ENCODE measurements at places on chromosomes 1 and 21.
A peak's percentile ranks its signal among the peaks of the same experiment; 100 is the strongest.

GRCh38 chr21:14572204-14572780 lies 26.2 kb upstream of the SAMSN1 start:
- H3K36me3 ChIP-seq, result no peaks in the 10 kb centered on the region
- H3K27me3 ChIP-seq, result no peaks in the 10 kb centered on the region
- H3K4me1 ChIP-seq, result no peaks in the 10 kb centered on the region
- DNase-seq, result no peak
- H3K4me3 ChIP-seq, result no peak overlapping the region
- no peak overlapping the region for H3K27ac ChIP-seq

DNA sequence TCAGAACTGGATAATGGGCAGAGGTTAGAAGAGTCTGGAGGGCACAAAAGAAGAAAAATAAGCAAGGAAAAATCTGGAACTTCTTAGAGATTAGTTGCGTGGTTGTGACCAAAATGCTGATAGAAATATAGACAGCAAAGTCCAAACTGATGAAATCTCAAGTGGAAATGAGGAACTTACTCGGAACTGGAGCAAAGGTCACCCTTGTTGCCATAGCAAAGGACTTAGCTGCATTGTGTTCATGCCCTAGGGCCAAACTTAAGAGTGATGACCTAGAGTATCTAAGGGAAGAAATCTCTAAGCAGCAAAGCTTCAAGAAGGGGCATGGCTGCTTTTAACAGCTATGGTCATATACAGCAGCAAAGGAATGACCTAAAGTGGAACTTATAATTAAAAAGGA lies 180.0 kb downstream of the TTLL7 start:
- DNase-seq, result peak; percentile 79
- H3K27ac ChIP-seq, result no peak overlapping the region
- H3K4me1 ChIP-seq, result no peaks in the 10 kb centered on the region
- no peaks in the 10 kb centered on the region for H3K27me3 ChIP-seq
- H3K4me3 ChIP-seq, result no peak overlapping the region

DNA sequence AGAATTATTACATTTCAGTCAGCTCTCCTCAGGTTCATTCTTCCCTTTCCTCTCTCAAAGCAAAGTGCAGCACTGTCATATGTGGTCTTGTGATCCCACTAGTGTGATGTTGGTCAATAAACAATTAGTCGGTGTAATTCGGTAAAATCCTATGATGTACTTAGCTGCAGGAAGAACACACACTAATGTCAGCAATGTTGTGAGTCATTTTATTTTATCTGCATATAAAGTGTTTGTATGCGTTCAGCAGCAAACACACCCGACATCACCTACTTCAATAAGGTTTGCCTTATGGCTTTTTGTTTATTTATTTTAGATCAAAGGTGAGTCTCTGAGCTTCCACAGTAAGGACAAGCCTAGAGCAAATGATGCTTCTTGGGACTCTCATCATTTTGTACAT lies 47.8 kb downstream of the PTPN14 start:
- no peaks in the 10 kb centered on the region for H3K27me3 ChIP-seq
- no peak overlapping the region for H3K4me3 ChIP-seq
- no peaks in the 10 kb centered on the region for H3K36me3 ChIP-seq
- no peak overlapping the region for H3K27ac ChIP-seq
- DNase-seq, result peak; percentile 47

- no peaks in the 10 kb centered on the region for H3K36me3 ChIP-seq
- H3K27ac ChIP-seq, result no peak overlapping the region
- H3K4me1 ChIP-seq, result peaks cover 6% of the 10 kb centered on the region
- H3K4me3 ChIP-seq, result no peak overlapping the region
- no peaks in the 10 kb centered on the region for H3K27me3 ChIP-seq
These were observed 99.8 kb upstream of the C1orf21 start for GRCh38 chr1:184287001-184287400.

DNA sequence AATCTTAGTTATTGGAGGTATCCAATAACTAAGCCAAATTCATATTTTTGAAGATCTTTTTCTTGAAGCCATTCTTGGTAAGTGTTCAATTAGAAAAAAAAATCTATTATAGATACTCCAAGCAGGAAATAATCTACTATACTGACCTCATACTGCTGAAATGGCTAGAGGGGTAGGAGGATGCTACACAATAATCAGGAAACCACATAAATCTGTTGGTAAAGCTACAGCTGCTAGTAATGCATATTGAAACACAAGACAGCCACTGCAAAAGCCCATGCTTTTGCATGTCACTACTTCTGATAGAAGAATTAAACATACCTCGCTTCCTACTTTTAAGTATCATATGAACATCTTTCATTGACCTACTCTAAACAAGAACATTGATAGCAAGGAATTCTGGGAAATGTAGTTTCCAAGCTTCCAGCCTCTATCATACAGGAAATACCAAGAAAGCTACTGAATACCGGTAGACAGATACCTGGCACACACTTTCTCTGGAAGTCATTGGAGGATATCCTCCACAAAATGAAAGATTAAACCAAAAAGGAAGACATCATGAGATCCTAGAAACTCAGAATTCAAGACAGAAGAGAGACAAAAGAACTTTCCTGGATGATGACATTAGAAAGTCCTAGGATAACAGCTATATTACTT lies 103.0 kb upstream of the VAV3 start:
- H3K4me1 ChIP-seq, result no peaks in the 10 kb centered on the region
- no peaks in the 10 kb centered on the region for H3K27me3 ChIP-seq
- DNase-seq, result no peak

GRCh38 chr1:234683861-234684632 lies 74.1 kb upstream of the IRF2BP2 start:
- no peak overlapping the region for H3K4me3 ChIP-seq
- H3K36me3 ChIP-seq, result no peaks in the 10 kb centered on the region
- peaks cover 3% of the 10 kb centered on the region for H3K4me1 ChIP-seq
- DNase-seq, result peak; percentile 86
- no peak overlapping the region for H3K27ac ChIP-seq

DNA sequence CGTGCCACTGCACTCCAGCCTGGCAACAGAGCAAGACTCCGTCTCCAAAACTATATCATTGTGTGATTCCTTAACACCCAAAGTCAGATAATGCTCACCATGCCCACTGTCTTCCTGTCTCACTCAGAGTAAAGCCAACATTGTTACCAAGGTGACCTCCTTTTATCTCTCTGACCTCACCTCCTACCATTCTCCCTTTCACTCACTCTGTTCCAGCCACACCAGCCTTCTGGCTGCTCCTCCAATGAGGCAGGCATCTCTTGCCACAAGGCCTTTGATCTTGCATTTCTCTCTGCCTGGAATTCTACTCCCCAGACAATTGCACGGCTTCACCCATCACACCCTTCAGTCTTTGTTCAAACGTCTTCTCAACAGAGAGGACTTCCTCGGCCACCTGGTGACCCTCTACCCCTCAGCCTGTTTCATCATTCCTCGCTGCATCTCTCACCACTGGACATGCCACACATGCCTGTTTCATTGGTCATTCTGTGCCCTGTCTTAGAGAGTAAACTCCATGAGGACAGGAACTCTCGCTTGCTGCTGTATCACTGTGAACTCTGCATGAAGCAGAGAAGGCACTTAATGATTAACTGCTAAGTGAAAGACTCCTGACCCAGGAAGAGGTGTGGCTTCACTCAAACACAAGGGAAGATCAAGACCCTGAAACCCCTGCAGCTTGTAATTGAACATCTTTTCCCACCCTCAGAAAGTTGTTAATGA lies 67.1 kb upstream of the CAPZB start:
- DNase-seq, result no peak
- no peak overlapping the region for H3K4me3 ChIP-seq
- no peaks in the 10 kb centered on the region for H3K36me3 ChIP-seq
- H3K4me1 ChIP-seq, result no peaks in the 10 kb centered on the region

GRCh38 chr1:198970916-198971315 lies 332.1 kb downstream of the PTPRC start:
- H3K4me1 ChIP-seq, result no peaks in the 10 kb centered on the region
- peak; percentile 10 for DNase-seq
- H3K27me3 ChIP-seq, result no peaks in the 10 kb centered on the region

DNA sequence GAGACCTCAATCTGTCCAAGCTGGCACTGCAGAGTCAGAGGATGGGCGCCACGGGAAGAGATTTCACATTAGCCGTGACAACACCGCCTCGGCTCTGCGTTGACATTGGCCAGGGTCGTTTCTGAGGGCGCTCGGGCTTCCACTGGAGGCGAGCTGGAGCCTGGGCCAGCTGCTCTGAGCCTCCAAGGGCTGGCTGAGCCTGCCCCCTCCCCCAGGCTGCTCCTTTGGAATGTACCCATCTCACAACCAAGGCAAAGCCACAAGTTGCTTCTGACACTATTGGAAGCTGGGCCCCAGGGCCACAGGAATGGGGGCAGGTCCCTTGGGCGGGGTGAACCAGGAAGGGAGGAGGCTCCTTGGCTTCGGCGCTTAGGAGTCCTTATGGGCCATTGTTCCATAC lies 12.7 kb downstream of the GPR3 start:
- H3K4me3 ChIP-seq, result no peak overlapping the region
- peaks cover 12% of the 10 kb centered on the region for H3K36me3 ChIP-seq
- DNase-seq, result peak; percentile 76
- H3K4me1 ChIP-seq, result peaks cover 31% of the 10 kb centered on the region

GRCh38 chr1:208219659-208220282 lies 24.4 kb downstream of the PLXNA2 start:
- peaks cover 15% of the 10 kb centered on the region for H3K4me1 ChIP-seq
- no peak overlapping the region for H3K4me3 ChIP-seq
- peak; percentile 50 for DNase-seq

DNA sequence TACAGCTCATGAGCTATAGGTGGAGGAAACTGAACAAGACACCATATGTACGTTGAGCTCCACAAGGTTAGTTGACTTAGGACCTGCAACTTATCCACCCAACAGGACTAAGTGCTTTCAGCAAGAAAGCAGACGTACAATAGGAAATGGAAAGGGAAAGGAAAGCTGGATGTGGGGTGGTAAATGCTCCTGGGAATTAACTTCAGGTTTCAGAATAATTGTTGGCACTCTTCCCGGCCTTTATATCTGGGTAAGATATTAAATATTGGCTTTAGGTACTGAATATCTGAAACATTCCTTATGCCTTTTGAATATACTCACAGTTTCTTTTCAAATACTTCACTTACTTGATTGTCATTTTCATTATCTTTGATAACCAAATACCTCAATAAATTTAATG lies 36.3 kb downstream of the GLMN start:
- no peak for DNase-seq
- H3K27ac ChIP-seq, result no peak overlapping the region
- no peaks in the 10 kb centered on the region for H3K4me1 ChIP-seq

DNA sequence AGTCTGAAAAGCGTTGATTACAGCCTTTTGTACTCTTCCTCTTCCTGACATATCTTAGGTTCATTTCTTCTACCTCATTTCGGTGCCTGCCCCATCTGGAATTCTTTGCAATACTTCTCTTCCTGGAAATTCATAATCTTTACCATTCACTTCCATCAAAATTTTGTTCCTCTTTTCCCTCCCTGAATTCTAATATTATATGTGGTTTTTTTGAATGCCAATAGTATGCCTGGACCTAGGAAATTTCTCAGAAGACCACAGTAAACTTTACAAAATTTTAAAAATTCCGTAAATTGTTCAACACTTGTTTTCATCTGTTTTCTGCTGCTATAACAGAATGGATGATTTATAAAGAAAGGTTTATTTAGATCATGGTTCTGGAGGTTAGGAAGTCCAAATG lies 76.8 kb downstream of the MAP3K7CL start:
- H3K36me3 ChIP-seq, result no peaks in the 10 kb centered on the region
- H3K27me3 ChIP-seq, result no peaks in the 10 kb centered on the region
- peaks cover 7% of the 10 kb centered on the region for H3K4me1 ChIP-seq
- DNase-seq, result no peak

DNA sequence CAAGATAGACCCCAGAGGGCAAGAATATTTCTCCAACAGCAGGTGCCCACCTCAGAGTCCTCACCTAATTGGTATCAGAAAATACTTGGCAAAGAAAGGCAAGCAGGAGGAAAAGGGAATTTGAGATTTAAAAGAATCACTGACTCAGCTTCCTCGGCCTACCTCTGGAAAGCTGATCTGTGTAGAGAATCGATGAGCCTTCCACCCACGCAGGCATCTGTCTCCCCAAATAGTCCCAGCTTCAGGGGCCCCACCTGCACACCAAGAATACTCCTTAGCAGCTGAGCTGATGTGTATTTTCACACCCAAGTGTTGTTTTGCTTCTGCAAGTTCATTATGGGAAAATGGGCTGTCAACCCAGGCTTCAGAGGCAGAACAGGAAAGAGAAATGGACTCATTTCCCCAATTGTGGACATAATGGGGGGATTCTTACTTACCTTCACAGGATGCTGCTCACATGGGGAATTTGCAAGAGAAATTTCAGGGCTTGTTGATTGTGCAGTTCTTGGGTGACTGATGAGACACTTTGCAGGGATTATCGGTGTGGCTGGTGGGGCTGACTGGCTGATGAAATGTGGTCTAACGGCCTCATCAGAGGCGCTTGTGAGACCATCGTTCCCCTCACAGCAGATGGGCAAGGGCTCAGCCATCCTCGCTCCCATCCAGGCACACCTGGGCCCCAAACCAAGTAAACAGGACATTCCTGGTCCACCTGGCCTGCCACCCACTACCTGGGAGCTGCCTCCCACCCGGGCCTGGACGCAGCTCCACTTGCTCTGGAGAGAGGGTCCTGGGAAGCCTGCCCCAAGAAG lies 436.3 kb downstream of the PTPRU start:
- DNase-seq, result no peak
- no peak overlapping the region for H3K27ac ChIP-seq
- H3K27me3 ChIP-seq, result no peaks in the 10 kb centered on the region
- no peak overlapping the region for H3K4me3 ChIP-seq
- no peaks in the 10 kb centered on the region for H3K4me1 ChIP-seq
- no peaks in the 10 kb centered on the region for H3K36me3 ChIP-seq

DNA sequence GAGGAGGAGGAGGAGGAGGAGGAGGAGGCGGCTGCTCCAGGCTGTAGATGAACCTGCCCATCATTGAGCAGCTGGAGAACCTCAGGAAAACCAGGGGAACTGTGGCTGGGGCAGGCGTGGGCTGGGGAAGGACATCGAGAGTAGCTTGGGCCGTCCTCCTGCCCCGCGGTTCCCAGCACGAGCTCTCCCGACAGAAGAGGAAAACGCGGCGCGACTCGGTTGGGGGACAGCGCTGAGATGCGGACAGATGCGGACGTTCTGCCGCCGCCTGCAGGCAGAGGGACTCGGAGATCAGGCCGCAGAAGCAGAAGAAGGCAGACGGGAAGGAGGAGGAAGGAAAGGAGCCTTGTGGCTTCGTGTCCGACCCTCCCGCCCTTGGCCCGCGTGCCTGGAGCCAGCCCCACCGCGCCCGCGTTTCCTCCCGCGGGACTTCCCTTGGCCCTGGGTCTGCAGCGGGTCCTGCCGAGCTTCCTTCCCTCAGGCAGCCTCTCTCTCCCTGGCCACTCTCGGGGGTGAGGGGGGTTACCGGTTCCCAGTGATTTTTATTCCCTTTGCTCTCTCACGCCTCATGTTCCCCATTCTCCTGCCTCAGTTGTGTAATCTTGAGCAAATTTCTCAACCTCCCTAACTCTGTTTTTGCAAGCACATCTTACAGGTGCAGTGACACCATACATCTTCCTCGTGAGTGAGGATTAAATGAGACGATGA lies 1.7 kb upstream of the TNFRSF9 start:
- H3K27ac ChIP-seq, result no peak overlapping the region
- H3K4me1 ChIP-seq, result no peaks in the 10 kb centered on the region
- DNase-seq, result peak; percentile 50
- no peaks in the 10 kb centered on the region for H3K36me3 ChIP-seq
- no peak overlapping the region for H3K4me3 ChIP-seq

GRCh38 chr1:65020774-65021173 lies 54.4 kb upstream of the JAK1 start:
- H3K27ac ChIP-seq, result no peak overlapping the region
- H3K4me1 ChIP-seq, result no peaks in the 10 kb centered on the region
- peak; percentile 24 for DNase-seq
- no peaks in the 10 kb centered on the region for H3K36me3 ChIP-seq

GRCh38 chr1:225777058-225777582 lies 506 bp upstream of the SRP9 start:
- no peak for DNase-seq
- H3K36me3 ChIP-seq, result peaks cover 2% of the 10 kb centered on the region
- H3K27me3 ChIP-seq, result no peaks in the 10 kb centered on the region
- peak overlapping the region; percentile 5 for H3K27ac ChIP-seq
